Activated CD4-positive, CD25-positive, alpha-beta regulatory T cell treated with anti-CD3 and anti-CD28 coated beads, Interleukin-2, amount 50 U/mL, for 24 hours (primary cell): ENCODE measurements at places on chromosomes 3 and 15.
A peak's percentile ranks its signal among the peaks of the same experiment; 100 is the strongest.

GRCh38 chr3:129315998-129316247 is 37.3 kb downstream of the HMCES start:
- no peak for ATAC-seq

DNA sequence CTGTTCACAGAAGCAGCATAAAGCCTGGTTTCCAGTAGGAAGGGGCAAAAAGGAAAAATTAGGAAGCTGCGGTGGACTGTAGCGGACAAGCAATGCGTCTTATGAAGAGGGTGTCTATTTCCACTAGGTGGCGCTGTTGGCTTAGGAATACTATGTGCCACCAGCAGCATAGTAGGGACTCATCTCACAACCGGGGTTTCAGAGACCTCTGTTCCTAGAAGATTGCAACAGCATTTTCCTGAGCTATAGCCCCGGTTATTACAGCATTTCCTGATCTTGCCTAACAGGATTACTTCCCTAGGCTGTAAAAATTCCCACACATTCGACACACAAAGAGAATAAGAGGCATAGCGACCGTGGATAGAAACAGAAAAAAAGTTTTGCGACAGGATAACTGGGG is 683.0 kb downstream of the TBL1XR1 start:
- ATAC-seq, result no peak

DNA sequence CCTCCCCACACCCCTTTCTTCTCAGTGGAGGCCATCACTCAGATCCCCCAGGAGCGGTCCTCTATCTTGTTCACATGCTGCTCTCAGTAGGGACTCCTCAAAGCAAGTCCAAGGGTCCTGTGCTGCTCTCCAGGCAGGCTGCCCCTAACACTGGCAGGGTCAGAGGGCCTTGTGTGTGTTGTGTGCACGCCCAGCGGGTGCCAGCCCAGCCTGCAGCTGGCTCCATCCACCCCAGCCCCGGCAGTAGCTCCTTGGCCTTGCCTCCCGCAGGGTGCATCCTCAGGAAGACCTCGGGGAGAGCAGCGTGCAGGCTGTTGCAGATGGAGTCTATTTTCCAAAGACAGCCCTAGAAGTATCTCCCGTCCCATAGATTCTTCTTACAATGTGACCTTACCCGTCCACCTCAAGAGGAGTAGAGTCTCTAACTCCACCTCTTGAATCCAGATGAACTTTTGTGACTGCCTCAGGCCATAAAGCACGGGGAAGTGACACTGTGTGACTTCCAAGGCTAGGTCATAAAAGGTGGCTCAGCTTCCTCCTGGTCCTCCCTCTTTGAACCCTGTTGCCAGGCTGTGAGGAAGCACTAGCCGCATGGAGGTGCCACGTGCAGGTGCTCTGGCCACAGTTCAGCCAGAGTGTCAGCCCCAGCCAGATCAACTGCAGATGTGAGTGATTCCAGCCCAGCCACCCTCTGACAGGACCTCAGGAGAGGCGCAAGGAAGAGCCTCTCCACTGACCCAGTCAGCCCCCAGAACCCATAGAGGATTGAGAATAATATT is 531.6 kb downstream of the SHQ1 start:
- no peak for ATAC-seq

GRCh38 chr3:17057321-17057720 is 172.6 kb downstream of the PLCL2 start:
- ATAC-seq, result no peak

- ATAC-seq, result no peak
Observed at GRCh38 chr3:57770009-57770827, 14.1 kb downstream of the SLMAP start.

GRCh38 chr3:82202269-82202668 is 440.8 kb upstream of the GBE1 start:
- ATAC-seq, result no peak

- ATAC-seq, result no peak
Observed at GRCh38 chr15:97053635-97054034, 723.1 kb downstream of the NR2F2 start.

GRCh38 chr3:190990898-190991297 is 128.4 kb upstream of the GMNC start:
- ATAC-seq, result no peak

GRCh38 chr3:156825795-156826143 is 384 bp upstream of the LEKR1 start:
- ATAC-seq, result peak; percentile 48

DNA sequence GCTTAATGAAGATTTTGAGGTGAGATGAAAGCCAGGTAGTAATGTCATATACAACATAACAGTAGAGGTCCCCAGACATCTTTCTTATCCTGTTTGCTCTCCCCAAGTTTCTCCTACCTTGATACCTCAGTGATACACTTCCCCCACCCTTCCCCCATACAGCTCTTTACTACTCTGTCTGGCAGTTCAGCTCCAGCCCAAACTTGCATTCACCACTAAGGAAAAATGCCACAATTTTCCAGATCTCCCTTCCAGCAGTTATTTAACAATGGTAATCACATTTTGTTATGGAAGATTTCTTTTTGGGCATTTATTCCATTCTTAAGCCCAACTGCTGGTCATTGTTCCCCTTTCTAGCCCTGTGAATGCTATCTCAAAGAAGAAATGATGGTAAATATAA is 34.9 kb upstream of the ITGA11 start:
- ATAC-seq, result no peak

DNA sequence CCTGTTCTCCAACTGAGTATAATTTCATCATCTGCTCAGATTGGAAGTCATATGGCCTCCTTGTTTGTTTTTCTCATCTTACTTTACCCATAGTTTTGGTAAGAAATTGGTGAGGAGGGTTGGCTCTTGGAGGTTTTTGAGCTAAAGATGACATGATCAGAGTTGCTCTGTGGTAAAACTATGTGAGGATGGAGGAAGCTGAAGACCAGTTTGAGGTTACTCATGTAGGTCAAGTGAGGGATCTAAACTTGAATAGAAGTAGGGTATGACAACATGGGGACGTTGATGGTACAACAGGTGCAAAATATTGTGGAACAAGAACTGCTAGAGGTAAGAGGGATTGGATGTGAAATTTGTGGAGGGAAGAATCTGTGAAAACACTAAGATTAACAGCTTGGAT is 87.7 kb upstream of the NEO1 start:
- ATAC-seq, result no peak
